ENCODE measurements at places on chromosomes 1 and 21.

DNA sequence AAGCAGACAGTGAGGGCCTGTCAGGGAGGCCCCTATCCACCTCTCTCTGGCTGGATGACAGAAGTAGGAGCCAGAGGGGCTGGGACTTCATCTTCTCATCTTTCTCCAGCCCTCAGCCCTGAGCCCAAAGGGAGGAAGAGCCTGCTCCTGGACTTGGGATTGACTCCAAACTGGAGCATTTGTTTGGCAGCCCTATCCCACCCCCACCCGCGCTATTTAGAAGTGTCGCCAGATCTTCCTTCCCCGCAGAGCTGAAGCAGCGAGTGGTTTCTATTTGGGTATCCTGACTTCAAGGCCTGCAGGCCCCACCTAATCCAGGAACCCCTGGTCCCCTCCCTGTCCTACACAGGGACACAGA is 9.6 kb downstream of the NES start:
- no peak for DNase-seq

DNA sequence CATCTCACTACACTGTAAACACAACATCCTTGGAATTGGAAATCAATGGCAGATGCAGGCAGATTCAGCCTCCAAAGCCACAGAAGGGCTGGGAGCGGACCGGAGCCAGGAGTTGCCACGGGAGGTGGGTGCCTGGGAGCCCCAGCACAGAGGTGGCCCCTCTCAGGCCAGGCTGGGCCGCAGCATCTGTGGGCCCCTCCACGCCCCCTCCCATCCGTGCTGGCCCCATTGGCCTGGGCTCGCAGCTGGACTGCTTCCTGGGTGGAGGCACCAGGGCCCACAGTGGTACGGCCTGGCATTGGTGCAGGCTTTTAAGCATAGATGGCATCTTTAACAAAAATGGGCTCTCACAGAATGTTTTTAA is 64.2 kb downstream of the SLX9 start:
- DNase-seq: no peak

GRCh38 chr1:205298191-205298994 is 23.2 kb downstream of the NUAK2 start:
- no peak for DNase-seq

GRCh38 chr1:54714881-54715492 is 674 bp upstream of the TTC4 start:
- no peak for DNase-seq

GRCh38 chr21:23014021-23014420 is 2015.8 kb downstream of the NCAM2 start:
- no peak for DNase-seq

DNA sequence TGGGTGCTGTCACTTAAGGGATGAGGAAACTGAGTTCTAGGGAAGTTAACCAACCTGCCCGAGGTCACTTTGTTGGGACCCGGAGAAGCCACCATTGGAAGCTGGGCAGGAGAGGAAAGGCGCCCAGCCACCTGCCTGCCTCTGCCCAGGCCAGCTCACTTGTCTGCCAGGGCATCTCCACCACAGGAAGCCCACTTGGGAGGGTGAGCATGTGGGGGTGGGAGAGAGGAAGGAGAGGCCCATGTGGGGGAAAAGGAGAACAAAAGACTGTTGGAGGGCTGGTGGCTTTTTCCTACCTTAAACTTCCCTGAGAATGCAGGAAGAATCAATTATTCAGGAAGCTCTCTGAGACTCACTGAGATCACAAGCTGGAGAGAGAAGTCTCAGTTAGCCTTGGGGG is 43.8 kb upstream of the SELENON start:
- DNase-seq: no peak

- DNase-seq: no peak
Measured at GRCh38 chr1:15155888-15156741, 2.6 kb downstream of the TMEM51 start.

DNA sequence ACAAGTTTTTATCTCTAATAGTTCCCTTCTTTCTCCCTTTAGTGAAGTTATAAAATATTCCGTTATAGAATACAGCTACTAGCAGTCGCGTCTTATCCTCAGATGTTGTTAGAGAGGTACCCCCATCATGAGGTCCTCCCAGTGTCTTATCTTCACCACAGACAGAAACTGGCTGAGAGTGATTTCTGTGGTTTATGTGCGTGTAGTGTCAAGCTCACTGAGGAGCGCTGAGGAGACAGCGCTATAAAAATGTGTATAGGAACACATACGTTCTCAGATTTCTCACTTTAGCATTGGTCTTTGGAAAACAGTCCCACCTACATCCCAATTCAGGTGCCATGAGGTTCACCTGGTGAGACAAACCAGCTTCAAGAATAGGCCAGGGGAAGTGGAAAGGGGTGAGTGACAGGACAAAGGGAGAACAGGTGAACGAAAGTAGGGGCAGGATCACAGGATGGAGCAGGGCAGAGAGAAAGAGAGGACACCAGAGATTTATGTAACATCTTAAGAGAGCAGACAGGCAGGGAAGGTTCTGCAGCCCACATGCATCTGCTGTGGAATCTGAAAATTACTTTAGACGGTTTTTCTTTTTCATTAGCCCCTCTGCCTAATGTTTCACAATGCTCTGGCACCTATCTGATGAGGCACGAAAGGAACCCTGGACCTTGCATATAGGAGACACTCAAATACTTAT is 2.7 kb upstream of the PLEKHO1 start:
- DNase-seq: no peak

GRCh38 chr1:83641796-83642443 is 357.0 kb downstream of the TTLL7 start:
- no peak for DNase-seq

GRCh38 chr1:183958958-183959357 is 78.6 kb downstream of the COLGALT2 start:
- no peak for DNase-seq

DNA sequence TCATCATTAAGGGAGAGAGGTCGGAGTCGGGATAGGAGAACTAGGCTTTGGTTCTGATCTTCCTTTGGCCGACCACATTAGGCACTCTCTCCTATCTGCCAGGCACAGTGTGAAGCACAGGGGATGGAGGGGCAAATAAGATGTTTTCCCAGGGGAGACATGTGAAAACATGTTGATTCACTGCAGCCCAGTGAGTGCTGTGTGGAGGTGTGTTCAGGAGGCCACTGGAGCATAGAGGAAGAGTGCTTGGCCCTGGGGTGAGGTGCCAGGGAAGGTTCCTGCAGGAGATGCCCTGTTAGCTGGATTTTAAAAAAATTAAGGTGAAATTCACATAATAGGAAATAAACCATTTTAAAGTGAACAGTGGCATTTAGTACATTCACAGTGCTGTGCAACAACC is 3.7 kb downstream of the VANGL2 start:
- no peak for DNase-seq

GRCh38 chr21:20443558-20444155 is 554.6 kb upstream of the NCAM2 start:
- no peak for DNase-seq

GRCh38 chr1:182447660-182448059 is 2.3 kb upstream of the RGSL1 start:
- DNase-seq: no peak

DNA sequence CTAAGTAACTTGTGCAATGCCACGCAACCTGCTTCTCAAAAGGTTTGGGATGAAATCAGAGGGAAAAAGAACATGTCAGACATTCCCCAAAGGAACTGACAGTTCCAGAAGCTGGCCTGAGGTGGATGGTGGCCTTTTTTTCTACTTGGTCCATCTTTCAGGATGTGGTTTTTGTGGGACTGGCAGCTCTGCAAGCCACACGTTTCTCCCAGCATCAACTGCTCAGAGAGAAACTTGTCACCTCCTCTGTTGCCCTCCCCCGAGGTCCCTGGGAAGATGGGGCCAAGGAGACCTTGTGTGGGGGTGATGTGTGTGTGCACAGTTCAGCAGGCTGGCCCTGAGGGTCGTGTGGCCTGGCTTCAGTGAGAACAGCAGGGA is 2.5 kb upstream of the DHRS3 start:
- no peak for DNase-seq

DNA sequence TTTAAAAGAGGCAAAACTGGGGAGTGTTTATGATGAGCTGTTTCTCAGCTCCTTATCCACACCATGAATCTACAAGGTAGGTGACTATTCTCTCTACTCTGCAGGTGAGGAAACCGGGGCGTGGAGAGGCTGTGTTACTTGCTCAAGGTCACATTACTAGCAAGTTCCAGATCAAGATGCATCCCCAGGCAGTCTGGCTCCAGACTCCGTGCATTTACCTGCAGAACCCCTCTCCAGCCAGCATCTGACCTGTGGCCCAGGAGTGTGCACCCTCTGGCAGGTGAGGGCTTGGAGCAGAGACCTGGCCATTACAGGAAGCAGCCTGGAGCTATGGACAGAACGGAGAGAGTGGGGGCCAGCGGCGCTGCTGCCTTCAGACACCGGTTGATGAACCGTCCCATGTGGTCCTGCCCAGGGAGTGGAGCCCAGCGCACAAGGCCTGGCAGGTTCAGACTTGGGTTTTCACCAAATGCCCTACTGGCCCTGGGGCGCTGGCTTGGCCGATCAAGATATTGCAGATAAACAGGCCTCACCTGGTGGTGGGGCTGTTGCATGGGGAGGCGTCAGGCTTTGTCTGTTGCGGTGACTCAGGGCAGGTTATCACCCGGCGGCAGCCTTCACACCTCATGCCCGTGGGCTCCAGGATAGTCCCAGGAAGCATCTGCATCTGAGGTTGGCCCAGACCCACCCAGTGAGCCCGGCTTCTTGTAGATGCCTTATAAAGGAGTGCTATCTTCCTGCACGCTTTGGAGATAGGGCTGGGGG is 29.2 kb upstream of the WNT4 start:
- no peak for DNase-seq

DNA sequence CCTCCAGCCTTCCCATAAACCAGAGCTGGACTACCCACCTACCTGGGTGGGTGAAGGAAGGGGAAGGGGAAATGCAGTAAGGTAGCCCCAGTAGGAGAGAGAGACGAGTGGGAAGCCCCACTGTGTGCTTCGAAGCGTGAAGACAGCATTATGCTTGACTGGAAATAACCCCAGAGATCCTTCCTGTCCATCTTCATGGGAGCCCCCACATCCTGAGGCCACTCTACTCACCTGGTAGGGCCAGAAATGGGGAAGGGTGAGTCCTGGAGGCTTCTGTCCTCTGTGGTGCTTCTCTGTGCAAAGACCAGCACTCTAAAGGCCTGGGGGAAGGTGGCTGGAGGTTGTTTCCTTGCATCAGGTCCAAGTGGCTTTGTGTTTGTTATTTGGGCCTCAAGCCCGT is 10.0 kb upstream of the RASSF5 start:
- DNase-seq: no peak

DNA sequence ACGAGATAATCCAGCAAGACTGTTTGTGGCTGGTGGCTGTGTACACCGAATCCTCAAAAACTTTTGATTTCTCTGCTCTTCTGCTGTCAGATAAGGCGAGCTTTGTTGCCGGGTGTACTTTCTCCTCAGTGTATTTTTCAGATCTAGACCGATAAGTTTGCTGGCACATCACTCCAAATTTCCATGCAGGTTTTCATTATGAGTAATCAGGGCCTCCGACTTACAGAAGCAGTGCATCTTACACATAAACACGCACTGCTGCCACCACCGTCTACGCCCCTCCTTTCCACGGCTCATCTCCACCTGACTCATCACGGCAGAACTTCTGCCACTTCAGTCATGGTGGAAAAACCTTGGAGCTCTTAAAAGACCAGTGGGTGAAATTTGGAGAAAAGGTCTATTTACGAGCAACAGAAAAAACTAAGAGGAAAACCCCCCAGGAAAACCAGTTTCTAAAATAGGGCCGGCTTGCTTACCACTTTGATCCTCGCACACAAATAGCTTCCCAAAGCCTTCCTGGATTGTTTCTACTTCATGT is 7.7 kb downstream of the ZBTB21 start:
- no peak for DNase-seq

Measured in stimulated activated CD8-positive, alpha-beta memory T cell treated with anti-CD3 and anti-CD28 coated beads, Interleukin-7, amount 100 ng/mL, for 1 hour (primary cell).